ENCODE measurements at places on chromosomes 2 and 18.

DNA sequence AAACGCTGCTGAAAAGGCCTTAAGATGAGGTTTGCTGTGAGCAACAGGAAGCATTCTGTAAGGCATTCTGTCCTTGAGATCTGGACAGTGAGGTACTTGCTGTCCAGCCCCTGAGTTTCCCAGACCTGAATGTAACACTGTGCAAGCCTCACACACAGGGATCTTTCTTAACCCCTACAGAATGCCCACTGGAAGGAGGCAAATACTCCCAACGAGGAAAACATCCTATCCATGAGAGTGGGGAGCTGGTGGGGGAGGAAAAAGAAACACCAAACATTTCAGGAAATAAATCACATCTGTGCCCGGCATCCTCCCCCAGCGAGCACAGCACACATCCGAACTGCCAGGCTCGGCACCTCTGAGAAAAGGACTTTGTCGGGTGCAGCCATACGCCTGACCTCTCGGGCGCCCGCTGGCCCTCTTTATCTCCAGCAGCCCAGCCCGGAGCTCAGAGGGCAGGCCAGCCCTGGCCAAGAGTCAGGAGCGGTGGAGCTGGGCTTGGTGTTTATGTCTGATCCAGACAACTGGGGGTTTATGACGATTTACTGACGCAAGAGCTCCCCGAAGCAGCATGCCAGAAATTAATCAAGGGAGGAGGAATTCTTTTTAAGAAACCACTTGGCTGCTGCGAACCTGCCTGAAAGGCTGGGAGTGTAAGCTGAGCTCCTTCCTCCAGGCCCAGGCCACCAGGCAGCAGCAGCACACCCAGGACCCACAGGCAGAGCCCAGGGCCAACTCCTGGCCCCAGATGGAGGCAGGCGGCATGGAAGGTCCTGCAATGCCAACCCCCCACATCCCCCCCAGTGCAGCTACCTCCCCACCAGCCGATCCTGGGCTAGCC is 72.2 kb downstream of the HDAC4 start:
- DNase-seq, result peak; percentile 80

GRCh38 chr2:99488539-99489062 is 1.2 kb downstream of the REV1 start:
- no peak for DNase-seq

DNA sequence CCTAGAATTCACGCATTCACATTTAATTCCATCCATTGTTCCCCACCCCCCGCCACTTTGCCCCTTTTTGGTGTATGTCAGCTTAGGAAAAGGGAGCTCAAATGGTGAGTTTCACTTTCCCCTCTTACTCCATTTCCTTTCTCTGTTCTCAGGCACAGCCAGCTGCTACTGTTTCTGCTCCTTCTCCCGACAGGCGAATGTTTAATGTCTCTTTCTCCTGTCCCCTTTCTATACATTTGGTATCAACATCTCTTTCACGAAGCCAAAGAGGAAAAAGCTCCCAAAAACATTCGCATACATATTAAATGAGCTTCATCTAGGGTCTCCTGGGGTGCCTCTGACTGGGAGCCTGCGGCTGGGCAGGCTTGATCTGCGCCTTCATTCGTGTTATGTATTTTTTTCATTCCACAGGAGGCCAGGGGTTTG is 124.2 kb upstream of the SATB2 start:
- DNase-seq, result no peak

GRCh38 chr2:163306647-163307046 is 429.2 kb downstream of the FIGN start:
- DNase-seq, result no peak

DNA sequence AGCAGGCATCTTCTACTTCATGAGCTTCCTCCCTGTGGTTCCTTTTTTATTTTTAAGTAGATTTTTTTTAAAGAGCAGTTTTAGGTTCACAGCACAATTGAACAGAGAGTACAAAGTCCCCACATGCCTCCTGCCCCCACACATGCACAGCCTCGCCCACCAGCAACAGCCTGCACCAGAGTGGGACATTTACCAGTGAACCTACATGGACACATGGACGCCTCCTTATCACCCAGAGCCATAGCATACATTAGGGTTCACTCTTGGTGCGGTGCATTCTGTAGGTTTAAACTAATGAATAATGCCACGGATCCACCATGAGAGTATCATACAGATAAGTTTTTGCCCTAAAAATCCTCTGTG is 40.9 kb downstream of the HS1BP3 start:
- DNase-seq, result no peak

DNA sequence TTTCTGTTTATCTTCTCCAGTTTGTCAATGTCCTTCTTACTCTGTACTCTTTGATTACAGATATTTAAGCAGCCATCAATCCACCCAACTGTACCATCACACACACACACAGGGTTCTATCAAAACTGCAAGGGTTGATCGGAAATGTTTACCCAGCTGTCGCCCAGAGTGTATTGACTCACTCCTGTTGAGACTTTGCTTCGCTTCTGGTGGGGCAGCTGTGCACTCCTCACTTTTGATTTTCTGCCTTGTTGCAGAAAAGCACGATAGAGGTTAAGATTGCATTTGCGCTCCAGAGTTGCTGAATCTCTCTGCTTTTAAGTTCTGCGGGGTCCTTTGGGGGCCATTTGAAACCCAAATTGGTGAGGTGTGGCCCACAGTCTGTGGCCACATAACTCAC is 216.2 kb downstream of the SETBP1 start:
- no peak for DNase-seq

- DNase-seq, result no peak
These were observed 173.8 kb upstream of the BCL2L11 start for GRCh38 chr2:110946902-110947301.

GRCh38 chr2:12031866-12032265 is 285.4 kb downstream of the LPIN1 start:
- no peak for DNase-seq

DNA sequence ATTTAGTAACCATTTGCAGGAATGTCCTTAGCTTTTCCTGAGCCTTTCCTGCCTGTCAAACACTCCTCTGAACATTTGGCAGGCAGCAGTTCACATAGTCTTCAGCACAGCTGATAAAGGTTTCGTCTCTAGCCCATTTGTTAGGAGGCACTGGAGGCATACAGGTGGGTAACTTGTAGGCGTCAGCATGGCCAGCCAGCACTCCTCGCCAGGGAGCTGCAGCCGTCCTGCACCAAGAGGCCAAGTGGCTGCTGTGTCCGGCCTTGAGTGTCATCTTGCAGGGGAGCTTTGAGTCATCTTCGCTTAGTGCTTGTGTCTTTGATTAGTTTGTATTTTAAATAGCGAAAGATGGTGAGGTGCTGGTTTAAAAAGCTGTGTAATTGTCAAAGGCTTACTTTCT is 120.3 kb upstream of the NFATC1 start:
- no peak for DNase-seq

GRCh38 chr2:227234429-227234828 is 70.0 kb downstream of the COL4A3 start:
- DNase-seq, result no peak

GRCh38 chr2:231399853-231400680 is 4.6 kb downstream of the B3GNT7 start:
- no peak for DNase-seq

- no peak for DNase-seq
These were observed 48.2 kb upstream of the SPP2 start for GRCh38 chr2:234002281-234002680.

- DNase-seq, result no peak
These were observed 14.1 kb downstream of the ACKR3 start for GRCh38 chr2:236583621-236584203.

- DNase-seq, result no peak
These were observed 206.1 kb upstream of the GATA6 start for GRCh38 chr18:21963336-21963735.

GRCh38 chr2:132656266-132656975 is 13.6 kb downstream of the LYPD1 start:
- DNase-seq, result no peak

DNA sequence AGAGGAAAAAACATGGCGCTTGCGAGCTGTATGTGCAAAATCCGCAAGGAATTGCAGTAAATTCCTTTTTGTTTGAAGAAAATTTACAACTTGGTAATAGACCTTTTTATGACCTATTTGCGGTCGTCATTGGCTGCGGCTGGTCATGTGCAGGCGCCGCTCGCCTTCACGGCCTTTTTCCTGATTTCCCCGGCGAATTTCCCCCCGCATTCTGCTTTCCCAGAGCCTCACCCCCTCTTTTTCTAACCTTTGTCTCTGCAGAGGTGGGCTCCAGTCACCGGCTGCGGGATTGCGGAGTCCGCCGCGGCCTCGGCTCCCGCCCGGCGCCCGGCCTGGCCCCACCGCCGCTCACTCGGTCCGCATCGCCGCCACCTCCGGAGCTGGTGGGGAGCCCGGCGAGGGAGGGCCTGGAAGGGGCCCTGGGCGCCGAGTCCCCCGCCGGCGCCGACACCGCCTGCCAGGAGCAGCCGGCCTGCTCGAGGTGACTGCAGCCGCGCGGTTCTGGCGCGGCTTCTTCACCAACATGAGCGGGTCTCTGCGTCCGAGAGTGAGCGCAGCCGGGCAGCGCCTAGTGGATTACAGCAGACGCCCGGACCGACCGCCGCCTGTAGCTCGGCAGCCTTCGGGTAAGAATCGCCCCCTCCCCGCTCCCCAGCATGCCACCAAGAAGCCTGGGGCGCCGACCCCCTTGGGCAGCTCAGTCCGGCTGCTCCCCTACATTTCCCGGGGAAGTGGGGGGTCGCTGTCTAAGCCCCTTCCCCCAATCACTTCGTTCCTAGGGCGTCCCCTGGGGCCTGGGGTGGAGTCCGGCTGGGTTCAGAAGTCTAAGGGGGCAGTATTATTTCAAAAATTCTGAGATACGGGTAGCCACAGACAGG is 7.1 kb downstream of the HOXD8 start:
- no peak for DNase-seq

DNA sequence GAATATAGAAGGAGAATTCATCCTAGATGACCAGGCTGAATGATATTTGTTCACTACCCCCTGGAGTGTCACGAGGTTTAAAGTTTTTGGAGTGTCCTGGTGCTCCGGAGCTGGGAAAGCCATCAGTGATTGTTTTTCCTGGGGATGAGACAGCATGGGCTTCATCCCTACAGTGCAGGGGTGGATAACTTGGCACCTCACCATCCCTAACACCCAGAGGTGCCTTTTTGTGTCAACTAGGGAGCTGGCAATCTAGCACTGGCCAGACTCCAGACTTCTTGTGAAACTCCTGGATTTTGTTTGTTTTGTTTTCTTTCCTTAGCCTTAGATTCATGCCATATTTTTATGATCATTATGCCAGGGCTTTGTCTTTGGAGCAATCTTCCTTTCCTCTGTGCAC is 164.8 kb downstream of the PRKCE start:
- DNase-seq, result peak; percentile 60

DNA sequence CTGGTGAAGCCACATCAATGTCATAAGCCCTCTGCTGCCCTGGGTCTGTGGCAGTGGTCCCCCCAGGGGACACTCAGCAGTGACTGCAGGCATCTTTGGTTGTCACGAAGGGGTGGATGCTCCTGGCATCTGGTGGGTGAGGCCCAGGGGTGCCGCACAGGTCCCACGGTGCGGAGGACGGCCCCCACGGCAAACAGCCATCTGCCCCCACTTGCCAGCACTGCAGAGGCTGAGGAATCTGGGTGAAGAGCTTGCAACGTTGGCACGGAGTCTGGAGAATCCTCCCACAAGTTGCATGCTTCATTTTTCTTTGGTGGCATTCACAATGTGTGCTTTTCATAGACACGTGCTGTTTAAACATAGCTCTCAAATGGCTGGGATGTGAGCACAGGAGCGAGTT is 105.1 kb upstream of the PXDN start:
- no peak for DNase-seq

DNA sequence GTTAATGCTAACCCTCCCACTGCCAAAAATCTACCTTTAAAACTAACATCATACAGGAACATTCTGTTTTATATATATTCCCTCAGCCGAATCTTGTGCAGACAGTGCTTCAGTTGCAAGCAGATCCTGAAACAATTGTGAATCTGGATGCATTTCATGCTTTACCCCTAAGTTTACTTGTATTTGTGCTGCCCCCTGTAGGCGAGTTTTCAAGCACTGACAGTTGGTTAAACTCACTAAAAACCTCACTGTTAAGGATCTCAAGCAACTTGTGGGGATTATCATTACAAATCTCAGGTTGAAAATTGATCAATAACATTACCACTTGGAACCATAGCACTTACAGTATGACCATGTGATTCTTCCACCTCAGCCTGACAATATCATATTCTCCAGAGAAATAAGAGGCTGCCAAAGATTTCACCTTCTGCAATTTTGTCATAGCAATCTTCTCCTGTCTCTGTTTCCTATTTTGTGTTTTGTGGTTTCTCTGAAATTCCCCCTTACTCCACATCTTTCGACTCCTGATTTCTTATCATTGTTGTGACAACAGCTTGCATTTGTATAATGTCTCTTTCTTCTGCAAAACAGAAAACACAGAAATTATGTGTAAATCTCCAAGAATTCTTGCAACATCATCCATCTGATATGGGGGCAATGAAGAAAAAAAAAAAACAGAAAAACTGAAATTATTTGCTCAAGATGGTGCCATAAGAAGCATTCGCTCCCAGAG is 354.6 kb upstream of the SETBP1 start:
- peak; percentile 35 for DNase-seq

DNA sequence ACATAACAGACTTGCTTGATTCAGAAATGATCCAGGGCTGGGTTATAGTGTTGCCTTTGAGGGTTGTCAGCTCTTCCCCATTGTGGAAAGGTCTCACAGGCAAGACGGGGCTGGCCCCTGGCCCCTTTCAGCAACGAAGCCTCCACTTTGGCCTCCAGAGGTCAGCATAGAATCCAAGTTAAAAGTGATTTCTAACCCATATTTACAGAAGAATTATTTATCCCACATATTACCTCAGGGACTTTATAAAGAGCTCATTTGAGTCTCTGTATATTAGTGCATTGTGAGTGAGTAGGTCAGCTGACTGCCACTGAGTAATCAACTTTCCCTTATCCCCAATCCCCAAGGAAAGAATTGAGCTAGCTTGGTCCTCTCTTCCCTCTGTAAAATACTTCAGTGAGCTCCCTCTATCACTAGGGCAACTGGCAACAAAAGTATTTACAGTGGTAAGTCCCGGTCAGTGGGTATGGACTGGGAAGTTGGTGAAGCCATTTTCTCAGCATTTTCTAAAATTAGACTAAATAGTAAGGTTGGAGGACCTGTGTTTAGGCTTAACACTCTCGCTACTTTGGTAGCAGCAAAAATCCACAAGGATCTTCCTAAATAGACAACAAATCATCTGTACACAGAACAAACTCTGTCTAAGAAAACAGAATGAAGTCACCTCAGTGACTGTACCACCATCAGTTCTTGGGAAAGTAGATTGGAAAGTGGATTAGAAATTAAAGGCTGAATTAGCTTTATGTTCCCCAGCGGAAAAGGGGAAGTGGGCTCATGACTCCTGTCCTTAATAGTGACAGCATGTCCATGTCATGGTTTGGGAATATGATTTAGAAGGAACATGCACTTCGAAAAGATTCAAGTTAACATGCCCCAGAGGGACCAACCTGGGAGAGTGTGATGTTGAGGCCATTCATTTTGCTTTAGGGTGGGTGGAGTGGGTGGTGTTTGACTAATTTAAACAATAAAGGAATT is 171.0 kb upstream of the SIX3 start:
- no peak for DNase-seq

DNA sequence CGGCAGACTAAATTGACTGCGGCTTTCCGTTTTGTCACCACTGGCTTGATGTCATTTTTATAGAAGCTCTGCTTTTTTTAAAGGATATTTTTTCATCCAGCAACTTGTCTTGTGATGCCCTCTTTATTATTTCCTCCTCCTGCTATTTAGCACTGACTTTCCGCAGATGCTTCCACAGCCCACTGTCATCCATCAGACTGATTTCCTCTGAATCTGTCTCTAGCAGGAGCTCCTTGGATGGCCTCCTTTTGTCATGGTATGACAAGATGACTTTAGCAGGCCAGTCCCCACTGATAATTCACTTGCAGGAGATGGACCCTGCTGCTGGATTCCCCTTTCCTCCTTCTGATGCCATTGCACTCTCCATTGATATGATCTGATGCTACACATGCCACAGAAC is 454.6 kb downstream of the TSN start:
- no peak for DNase-seq

Data from skeletal muscle cell (primary cell).